Mucosa of descending colon (tissue), 3 donors: ENCODE measurements at places on chromosomes 1 and 21. TPM values are rescaled to one million over a fixed set of nuclear protein-coding genes. Genes with fewer than 3 reads are reported as not detected.

- no peak for DNase-seq
Measured at GRCh38 chr1:160437432-160438316, 37.3 kb downstream of the VANGL2 start.

DNA sequence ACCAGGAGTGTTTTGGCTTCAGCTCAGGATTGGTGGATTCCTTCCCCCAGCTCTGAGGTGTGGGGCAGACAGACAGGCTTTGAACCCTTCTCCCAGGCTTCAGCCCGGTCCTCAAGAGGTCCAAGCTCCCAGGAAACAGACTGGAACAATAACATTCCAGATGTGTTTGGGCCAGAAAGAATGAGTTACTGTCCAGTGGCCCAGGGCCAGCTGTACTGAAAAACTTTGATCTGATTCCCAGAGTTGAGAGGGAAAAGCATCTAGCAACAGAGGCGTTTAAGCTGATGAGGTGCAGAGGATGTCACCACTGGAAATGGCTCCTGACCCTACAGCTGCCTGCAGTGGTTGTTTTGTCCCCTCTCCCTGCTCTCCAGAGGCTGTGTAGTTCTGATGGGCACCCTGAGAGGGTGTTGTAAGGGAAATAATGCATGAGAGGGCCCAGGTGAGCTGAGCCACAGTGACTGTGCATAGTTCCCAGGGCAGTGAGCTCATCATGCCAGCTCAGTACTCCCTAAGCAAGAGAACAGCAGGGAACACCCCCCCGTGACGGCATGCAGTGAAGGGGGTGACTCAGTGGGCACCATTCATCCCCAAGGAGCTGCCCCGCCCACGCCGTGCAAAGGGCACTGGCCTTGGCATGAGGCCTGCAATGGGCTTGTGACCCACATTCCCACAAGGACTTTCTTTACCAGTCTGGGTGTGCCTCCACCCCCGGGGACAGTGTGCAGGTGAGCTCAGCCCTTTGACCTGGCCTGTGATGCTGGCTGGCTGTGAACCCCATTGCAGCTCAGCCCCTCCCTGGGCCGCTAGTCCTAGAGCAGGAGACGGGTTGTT is 13.8 kb upstream of the SFN start:
- DNase-seq = peak; percentile 94

DNA sequence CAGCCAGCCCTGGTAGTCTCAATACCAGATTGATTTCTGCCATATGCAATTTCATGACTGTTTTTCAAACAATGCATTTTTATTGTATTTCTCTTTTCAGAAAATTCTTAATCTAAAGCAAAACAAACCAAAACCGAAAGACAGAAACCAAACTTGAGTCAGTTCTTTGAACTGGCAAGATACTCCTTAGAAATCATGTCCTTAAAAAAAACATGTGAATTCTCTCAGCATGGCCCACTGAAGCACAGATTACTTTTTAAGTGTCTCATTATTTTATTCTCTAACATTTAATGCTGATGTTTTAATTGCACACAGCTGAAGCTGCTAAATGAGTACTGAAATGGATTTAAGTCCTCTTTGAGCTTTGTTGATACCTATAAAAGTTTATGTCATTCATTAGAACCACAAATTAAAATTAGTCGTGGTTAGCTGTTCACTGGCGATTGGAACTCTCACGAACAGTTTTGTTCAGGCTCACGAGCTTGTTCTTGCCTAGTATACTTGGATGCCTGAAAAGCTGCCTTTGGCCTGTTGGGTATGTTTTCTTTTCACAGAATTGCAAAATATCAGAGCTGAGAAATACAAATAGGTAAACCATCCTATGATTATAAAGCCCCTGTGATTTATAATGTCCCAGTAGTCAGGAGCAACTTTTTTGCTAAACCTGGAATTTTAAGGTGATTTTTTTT is 87.5 kb downstream of the CAMTA1 start:
- no peak for DNase-seq

The SSR2 gene
- 203 TPM for total RNA-seq
